ENCODE measurements at places on chromosomes 7 and 10. TPM values are rescaled to one million over a fixed set of nuclear protein-coding genes. Genes with fewer than 3 reads are reported as not detected.

GRCh38 chr10:15745751-15746150, 26.0 kb upstream of the ITGA8 start:
- no peak for DNase-seq

SORCS1 gene
- total RNA-seq: not detected

CLCN1 gene
- total RNA-seq: 0.17 TPM

DNA sequence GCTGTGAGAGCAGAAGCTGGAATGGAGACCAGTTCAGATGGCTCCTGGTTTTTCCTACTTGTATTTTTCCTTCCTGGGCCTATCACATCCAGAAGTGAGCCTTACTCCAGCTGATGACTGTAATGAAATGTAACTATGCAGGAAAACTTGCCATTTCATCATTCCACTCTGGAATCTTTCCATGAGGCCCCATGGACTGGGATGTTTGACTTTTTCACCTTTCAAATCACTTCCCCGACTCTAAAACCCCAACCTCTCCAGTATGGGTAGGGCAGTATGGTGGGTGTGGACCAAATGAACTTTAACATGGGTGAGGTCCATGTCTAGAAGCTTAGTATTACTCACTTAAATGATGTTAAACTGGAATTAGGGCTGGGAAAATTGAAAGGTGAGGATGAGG, 40.3 kb upstream of the DLD start:
- no peak for DNase-seq

DNA sequence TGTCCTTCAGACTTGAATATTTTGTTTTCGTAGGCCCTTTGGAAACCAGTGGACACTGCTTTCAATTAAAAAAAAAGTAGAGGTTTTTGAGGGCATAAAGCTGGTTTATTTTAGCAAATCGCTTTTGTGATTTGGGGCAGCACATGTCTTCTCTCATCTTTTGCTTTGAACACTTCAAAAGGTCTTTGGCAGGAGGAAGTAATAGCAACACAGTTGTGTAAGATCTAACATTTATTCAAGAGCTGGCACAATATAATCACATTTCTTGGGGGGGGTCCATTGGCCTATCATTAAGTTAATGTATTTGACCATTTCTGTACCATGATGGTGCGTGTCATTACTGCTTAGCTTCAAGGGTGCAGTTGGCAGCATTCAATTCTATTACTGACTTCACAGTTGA, 42.4 kb downstream of the DYNC1I1 start:
- no peak for DNase-seq

TLX1 gene
- not detected for total RNA-seq

ATXN7L1 gene
- 13.3 TPM for total RNA-seq

GRCh38 chr7:155471718-155472117, 13.8 kb downstream of the EN2 start:
- DNase-seq: no peak

GRCh38 chr10:36177071-36177470, 535.0 kb upstream of the FZD8 start:
- DNase-seq: no peak

- no peak for DNase-seq
These were observed 37.5 kb upstream of the ADARB2 start for GRCh38 chr10:1774796-1775195.

DNA sequence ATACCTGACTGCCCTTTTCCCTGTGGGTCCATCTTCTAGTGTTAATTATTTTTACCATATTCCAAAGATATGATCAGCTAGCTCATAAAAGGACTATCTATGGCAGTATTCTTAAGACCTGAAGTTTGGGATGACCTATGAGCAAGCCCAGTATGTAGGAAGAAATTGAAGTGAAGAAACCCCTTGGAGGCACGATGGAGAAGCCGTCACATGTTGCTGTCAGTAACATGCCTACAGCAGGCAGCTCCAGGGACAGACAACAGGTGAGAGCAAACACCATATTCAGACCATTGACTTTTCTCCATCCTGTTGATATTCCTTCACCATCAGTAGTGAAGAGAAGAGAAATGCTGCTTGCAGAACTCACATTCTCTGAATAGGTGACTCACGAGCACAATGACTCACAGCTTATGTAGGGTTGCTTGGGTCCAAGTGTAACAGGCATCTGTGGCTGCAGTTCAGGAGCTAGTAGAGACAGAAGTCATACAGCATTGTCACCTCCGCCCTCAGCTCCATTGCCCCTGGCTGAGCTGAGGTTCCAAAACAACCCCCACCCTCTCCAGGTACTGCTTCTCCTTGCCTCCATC, 8.4 kb upstream of the LYZL2 start:
- DNase-seq: peak; percentile 53

DNA sequence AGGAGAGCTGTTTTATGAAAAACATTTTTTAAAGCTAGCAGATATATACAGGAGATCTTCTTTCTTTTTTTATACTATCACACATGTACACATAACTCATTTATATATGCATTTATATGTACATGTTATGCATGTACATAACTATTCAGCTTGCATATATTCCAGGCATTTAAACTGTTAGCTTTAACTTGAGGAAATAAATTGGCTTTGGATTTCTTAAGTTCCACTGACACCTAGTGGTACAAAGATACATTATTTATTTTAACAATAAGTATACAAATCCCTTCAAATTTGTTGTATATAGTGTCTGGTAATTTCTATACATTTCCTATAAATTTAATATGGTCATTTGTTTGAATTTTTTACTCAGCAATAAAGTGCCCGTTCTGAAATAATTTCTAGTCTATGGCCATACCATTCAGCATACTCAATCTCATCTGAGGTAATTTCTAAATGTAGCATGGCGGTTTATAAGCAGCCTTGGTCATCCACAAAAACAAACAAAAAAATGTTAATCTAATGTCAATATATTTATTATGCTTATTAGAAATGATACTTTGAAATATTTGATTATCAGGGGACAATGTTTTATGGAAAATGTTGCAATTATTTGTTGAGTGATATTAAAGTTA, 11.6 kb downstream of the ZDHHC6 start:
- no peak for DNase-seq

DNA sequence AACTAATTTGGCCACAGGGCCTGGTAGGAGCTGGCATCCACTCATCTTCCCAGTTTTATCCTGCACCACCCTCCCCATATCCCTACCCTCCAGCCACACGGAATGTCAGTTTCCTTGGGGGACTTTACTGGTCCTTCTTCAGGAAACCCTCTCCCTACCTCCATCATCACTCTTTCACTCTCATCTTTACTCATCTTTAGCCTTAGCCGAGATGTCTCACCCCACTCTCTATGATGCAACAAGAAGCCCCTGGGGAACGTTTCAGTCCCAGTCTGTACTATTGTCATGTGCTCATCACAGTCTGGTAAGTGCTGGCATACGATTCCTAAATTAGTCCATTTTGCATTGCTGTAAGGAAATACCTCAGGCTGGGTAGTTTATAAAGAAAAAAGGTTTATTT, 34.9 kb upstream of the TMEM248 start:
- DNase-seq: peak; percentile 35

ZNF365 gene
- 1.4 TPM for total RNA-seq

GRCh38 chr7:67348171-67348570, 351.5 kb downstream of the TYW1 start:
- DNase-seq: no peak

DNA sequence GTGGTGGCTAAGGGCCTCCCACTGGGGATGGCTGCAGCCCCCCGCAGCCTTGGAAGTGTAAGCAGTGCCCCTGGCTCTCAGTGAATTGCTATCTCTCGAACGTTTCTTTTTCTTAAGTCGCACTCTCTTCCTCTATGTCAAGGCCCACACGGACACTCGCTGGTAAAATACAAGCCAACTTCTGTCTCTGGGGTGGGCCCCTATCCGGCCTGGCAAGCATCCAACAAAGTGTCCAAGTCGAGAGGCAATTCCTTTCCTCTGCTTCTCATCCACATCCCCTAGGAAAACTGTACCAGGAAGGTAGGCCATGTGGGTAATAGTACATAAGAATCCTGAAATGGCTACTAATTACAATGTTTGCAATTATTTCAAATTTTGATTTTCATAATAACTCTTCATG, 194.9 kb upstream of the MGMT start:
- no peak for DNase-seq

C10orf143 gene
- total RNA-seq: 3.0 TPM

ANKRD7 gene
- total RNA-seq: not detected

DNA sequence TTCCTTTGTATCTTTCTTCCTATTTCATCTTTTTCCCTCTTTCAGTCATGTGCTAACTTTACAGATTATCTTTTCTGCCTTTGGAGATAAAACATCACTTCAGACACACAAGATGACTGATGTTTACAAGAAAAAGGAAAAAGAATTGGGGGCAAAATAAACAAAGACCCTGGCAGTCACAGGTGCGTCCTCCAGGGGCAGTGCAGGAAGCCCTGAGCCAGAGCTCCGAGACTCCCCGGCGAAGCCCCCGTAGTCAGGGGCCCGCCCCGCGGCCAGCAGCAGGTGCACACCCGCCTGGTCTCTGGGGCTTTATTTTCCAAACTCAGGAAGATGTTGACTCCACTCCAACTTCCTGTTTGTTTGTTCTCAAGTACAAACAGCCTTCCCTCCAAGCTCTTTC, 10.2 kb downstream of the STK32C start:
- no peak for DNase-seq

DENND2A gene
- total RNA-seq: not detected

DNA sequence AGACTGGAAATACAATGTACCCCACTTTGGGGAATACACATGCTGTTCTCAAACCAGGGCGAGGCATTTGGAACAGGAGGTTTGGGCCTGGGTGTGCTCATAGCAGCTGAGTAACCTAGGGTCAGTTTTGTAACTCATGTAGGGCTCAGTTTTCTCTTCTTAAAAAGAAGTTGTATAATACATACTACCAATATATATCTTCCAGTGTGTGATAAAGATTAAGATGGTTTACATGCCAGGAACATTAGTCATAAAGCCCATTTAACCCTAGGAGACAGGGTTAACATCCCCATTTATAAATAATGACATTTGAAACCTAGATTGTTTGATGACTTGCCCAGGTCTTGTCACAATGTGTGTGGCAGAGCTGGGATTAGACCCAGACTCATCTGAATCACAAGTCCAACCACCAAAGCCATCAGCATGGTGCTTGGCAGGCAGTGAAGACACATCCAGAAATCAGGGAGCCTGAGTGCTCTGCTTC, 6.0 kb downstream of the AKR1B10 start:
- no peak for DNase-seq

DNA sequence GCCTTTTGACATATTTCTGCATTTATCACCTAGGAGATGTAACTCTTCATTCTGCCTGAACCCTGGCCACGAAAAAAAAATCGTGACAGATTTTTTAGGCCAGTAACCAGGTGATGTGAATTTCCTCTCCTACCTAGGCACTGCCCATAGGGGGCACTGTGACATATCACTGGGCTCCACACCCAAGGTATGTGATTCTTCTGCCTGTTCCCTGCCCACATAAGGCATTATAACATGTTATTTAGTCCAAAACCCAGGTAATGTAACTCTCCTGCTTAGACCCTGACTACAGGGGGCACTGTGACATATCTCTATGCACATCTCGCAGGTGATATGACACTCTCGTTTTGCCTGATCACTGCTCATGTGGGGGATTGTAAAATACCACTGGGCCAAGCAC, 29.5 kb upstream of the ZNF107 start:
- DNase-seq: peak; percentile 35

GRCh38 chr10:110216942-110217661, 9.7 kb downstream of the MXI1 start:
- no peak for DNase-seq

DNA sequence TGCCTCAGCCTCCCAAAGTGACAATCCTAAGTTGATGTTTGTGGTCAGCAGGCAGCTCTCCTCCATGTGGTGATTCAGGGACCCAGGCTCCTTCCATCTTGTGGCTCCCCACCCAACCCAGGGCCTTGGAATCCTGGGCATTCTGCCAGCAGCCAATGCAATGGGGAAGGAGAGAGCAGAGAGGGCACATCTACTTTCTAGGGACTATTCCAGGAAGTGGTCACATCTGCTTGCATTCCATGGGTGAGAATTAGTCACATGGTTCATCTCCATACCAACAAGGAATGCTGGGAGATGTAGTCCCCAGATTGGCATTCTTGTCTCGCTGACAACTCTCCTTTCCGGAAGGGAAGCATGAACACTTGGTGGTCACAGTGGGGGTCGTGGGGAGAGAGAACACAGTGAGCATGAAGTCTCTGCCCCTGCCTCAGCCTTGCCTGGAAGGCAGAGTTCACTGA, 9.9 kb upstream of the SRRM3 start:
- DNase-seq: no peak

GRCh38 chr10:909831-910230, 21.7 kb downstream of the LARP4B start:
- no peak for DNase-seq

Data from activated CD4-positive, alpha-beta memory T cell treated with anti-CD3 and anti-CD28 coated beads for 36 hours (primary cell).